ENCODE measurements at places on chromosomes 3 and 15. TPM values are rescaled to one million over a fixed set of nuclear protein-coding genes. Genes with fewer than 3 reads are reported as not detected.

The APBA2 gene
- total RNA-seq, result 117 TPM

The SST gene
- total RNA-seq, result 28.5 TPM

The CASR gene
- total RNA-seq, result not detected

The GOLGA6C gene
- total RNA-seq, result not detected

The FSTL1 gene
- 32.2 TPM for total RNA-seq

The SPINT1 gene
- total RNA-seq, result 1.6 TPM

The CEMIP gene
- total RNA-seq, result 3.7 TPM

The MINAR1 gene
- 6.9 TPM for total RNA-seq

The MIX23 gene
- total RNA-seq, result 24.5 TPM

The RBP2 gene
- total RNA-seq, result not detected

GRCh38 chr15:69025320-69025719 lies 10.8 kb downstream of the NOX5 start:
- DNase-seq, result no peak

GRCh38 chr15:63981596-63982320 lies 64.5 kb downstream of the DAPK2 start:
- DNase-seq, result no peak

DNA sequence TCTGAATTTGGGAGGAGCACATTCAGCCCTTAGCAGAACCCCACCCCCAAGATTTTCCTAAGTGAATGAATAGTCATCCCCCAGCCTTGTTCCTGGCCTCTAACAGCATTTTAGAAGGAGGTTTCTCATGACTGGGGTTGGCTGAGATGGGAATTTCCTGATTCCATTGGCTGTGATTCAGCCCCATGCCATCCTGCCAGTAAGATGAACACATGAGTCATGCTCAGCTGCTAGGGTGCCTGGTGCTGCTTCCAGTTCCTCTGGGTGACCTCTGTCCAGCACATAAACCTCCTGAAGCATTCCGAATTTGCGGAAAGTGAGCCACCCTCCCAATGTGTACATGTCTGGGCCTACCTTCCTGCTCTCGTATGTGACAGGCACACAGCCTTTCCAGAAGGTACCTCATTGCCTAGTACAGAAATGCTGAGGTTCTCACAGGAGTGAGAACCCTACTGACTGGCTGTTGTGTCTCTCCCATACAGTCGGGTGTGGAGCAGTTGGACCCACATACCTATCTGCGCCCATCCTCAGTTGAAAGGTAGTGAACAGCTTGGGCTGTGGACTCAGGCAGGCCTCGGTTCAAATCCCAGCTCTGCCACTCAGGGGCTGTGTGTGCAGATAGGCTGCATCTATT lies 91.7 kb downstream of the APBA2 start:
- DNase-seq, result peak; percentile 43

DNA sequence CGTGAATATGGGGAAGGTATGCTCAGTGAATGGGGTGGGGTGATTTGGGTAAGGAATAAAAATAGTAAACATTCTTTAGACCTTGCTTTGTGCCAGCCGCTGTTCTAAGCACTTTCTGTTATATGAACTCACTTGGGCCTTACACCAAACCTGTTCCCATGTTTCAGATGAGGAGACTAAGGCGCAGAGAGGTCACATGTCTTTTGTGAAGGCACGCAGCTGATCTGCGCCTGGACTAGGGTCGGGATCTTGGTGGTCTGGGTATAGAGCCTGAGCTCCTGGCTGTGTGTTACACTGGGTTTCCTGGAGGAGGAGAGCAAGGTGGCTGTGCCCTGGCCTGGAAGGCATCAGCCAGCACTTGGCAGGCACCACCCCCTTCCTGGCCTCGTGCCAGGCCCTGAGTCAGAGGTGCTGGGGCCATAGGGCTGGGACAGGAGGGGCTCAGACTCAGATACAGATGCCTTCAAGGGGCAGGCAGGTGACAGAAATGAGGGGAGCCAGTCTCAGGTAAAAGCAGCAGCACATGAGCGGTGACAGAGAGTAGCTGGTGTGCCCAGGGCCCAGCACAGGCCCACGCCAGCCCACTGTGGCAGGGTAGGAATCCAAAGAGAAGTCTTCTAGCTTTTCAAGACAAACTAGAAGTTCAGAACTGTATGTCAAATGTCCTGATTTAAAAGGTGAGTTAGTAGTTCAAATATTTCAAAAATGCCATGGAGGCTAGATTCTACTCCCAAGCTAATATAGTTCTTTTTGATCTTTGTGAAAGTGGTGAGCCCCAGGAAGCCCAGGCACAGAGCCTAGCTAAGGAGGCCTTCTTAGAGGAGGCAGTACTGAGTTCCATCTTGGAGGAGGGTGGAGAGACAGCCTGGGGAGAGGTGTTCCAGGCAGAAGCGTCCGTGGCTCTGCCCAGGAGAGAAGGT lies 83.1 kb downstream of the DNAJB8 start:
- DNase-seq, result no peak

DNA sequence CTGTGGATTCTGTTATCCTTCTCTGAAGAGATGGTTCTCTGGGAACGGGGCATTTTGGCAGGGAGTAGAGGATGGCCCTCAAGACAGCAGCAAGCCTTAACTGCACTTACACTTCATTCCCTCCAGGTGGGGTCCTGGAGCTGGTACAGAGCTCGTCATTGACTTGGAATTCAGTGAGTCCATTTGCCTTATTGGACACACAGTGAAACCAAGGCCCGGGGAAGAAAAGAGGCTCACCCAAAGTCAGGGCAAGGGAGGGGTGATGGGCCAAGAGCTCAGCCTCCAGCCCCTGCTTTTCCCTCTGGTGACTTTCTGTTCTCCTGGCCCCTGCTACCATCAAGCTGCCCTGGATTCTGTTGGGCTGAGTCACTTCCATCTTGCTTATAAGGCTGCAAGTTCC lies 125.6 kb downstream of the ETFA start:
- no peak for DNase-seq

- no peak for DNase-seq
These were observed 58.7 kb downstream of the GATM start for GRCh38 chr15:45319472-45320214.

DNA sequence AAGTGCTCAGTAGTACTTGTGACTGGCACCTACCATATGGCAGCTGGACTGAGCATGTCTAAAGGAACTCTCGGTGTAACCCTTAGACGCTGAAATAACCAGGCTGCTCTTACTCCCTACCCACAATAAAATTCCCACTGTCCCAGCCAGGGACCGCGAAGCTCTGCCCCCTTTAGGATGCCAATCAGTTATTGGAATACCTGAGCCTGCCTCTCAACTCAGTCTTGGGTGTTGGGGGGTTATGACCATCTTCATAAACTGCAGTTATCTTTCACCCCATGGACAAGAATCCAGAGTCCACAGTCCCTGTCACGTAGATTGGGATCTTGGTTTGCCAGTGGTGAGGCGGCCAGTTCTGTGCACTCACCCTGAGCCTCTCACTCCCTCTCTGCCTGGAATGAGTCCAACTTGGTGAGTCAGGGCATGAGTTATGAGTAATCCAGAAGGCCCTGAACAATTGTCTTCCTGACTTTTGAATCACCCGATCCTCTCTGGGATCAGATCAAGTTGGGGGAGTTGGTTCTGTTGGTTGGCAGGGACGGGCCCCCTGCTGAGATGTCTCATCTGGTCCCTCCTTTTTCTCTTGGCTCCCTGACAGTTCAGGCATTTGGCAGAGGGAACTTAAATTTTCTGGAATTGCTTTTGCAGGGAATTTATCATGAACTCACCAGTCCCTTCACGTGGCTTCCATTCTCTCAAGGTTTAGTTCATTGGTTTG lies 120.1 kb upstream of the UBE2E1 start:
- DNase-seq, result peak; percentile 33

DNA sequence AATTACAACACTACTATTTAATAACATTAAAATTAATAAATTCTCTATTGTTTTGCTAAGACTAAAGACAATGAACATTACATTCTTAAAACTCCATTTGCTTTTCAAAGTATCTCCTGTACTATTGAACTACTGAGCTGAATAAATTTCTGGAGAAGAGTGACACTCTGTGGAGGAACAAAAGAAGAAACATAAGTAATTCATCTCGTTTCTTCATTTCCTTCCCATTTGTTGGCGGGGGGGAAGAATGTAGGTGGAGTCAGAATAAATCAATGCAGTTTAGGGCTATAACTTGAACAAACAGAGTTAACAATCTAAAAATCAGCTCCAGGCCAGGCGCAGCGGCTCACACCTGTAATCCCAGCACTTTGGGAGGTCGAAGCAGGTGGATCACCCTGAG lies 32.7 kb downstream of the EFHB start:
- DNase-seq, result no peak

GRCh38 chr3:184097556-184097955 lies 692 bp downstream of the HTR3E start:
- no peak for DNase-seq

GRCh38 chr15:87239582-87240230 lies 1016.8 kb downstream of the NTRK3 start:
- DNase-seq, result no peak

GRCh38 chr3:23202921-23203707 lies at the start of gene UBE2E2:
Gene UBE2E2, plus strand, starts transcription at chr3:23203327.
- peak; percentile 91 for DNase-seq

- DNase-seq, result no peak
These were observed 4.4 kb downstream of the PLSCR4 start for GRCh38 chr3:146246526-146246925.

DNA sequence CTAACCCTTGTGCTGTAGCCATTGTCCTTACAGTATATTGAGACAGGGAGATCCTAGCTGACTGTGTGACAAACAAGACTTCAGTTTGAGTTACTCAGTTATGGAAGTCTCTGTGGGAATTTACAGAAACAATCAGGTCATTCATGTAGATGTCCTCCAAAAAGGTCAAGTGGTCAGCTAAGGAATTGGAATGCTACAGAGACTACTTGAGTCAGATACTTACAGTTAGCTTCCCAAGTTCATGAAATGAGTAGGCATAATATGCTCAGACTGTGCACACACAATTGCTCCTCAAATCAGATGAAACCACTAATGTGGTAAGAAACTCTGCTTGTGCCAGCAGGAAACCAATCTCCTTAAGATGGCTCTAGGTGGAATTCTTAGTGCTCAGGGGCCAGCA lies 985.7 kb downstream of the NSUN3 start:
- no peak for DNase-seq
